NCI-H524 (cell line): ENCODE measurements at places on chromosomes 6 and 20.
A peak's percentile ranks its signal among the peaks of the same experiment; 100 is the strongest.

DNA sequence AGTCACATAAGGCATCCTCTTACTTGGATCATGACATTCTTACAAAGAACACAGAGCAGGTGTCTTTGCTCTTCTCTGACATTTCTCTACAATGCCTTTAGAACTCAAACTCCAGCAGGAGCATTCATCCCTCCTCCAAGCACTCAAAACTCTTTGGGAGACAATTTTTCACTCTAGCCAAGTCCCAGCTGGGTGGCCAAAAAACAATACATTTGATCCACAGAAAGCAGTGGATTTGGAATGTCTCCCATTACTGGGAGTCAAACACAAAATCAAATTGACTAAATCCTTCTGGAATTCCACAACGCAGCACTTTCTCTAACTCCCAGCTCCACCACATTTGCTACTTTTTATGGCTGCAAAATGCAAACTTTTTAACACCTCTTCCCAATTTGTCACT, 108.6 kb upstream of the VGLL2 start:
- no peak for DNase-seq

GRCh38 chr6:8085053-8085511, 17.3 kb downstream of the EEF1E1 start:
- DNase-seq = no peak

GRCh38 chr6:124676033-124676432, 286.2 kb upstream of the RNF217 start:
- DNase-seq = no peak

DNA sequence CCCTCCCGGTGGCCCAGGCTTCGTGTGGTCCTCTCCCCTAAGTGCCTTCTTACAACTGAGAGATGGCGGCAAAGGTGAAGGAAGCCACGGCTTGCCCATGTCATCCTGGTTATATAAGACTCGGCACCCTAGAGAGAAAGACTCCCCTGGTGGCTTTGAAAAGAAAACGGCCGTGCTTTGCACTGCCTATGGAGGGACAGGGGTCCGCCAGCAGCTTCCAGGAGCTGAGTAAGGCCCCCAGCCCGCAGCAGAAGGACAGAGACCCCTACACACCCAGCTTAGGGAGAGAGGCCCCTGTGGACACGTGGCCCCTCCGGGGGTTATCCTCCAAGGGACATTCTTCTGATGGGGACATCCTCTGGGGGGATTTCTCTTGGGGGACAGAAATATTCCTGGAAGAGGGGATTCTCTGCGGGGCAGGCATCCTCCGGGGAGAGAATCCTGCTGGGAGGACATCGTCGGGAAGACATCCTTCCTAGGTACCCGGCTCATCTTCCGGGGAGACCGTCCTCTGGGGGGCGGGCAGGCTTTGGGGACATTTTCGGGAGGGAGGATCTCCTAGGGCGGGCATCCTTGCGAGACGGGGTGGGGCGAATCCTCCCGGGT, 511 bp upstream of the OGFR start:
- no peak for DNase-seq

- peak; percentile 55 for DNase-seq
These were observed 17.5 kb downstream of the KCNQ2 start for GRCh38 chr20:63454731-63455567.

- DNase-seq = peak; percentile 27
These were observed 438.4 kb upstream of the ADGRB3 start for GRCh38 chr6:68196645-68197044.

- no peak for DNase-seq
These were observed 127.4 kb upstream of the MAP3K7 start for GRCh38 chr6:90714319-90714718.

DNA sequence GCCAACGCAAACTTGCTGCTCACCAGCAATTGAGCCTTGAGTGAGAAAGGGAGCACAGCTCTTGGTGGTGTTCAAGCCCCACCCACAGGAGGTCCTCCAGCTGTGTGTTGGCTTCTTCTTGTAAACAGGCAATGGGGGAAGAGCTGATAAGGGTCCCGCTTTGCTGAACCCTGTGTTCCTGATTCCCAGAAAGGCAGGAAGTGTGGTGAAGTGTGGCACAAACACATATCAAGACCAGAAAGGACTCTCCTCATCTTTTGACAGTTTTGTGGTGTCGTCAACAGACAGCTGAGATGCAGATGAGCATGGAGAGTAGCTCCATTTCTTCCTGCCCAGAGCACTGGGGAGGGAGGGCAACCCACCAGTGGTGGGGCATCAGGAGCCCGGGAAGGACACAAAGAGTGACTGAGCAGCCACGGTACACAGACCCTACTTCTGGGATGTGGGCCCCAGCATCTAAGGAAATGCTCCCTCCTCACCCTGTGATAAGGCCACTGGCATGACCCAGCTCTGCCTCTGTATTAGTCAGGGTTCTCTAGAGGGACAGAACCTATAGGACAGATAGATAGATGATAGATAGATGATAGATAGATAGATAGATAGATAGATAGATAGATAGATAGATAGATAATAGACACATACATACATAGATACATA, 188.9 kb upstream of the TAB2 start:
- DNase-seq = no peak

DNA sequence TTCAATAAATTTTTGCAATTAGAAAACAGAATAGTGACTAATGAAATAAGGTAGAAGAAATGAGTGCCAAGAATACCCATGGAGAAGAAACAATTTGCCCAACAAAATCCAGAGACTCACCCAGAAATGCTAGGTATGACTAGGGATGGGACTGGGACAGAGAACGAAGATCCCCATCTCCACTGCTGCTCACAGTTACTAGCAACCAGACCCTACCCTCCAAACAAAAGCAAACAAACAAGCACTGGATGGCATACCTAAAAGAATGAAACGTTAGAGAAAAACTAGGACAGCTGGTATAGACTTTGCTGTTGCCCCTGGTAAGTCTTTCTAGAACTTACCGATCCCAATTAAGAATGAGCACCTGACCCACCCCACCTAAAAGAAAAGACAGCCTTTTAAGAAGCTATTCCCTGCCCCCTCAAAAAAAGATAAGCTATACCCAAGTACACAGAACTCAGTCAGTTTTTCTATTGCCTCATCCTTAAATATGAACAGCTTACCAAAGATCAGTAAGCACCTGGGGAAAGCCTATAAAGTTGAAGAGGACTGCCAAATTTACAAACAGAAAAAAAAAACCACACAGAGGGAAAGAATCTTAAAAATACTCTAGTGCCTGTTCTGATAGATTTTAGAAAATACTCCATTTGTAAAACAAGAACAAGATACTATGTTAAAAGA, 31.7 kb downstream of the REPS1 start:
- no peak for DNase-seq

DNA sequence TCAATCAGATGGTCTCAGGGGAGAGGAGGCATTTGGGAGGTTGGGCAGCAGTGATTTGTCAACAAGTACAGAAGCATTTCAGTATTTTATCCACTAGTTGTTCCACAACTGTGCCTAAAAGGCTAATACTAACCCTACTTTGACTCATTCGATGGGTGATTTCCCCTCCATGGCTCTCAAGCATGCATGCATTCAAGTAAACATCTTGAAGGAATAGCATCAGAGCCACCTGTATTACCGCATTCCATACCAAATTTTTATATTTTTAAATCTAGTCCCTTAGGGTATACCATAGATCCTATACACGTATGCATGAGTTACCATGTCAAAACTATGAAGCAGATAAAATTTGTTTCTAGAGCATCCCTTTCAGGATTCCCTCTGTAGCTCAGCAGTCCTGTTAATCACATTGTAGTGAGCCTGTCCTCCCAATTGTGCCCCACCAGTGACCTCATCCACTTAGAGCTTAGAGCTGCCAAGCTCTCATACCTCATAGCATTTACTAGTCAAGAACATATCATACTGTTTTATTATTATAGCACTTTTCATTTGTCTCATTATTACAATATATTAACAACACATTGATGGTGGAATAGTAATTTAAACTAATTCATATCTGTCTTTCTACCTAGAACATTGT, 213.8 kb downstream of the LAMA2 start:
- no peak for DNase-seq

DNA sequence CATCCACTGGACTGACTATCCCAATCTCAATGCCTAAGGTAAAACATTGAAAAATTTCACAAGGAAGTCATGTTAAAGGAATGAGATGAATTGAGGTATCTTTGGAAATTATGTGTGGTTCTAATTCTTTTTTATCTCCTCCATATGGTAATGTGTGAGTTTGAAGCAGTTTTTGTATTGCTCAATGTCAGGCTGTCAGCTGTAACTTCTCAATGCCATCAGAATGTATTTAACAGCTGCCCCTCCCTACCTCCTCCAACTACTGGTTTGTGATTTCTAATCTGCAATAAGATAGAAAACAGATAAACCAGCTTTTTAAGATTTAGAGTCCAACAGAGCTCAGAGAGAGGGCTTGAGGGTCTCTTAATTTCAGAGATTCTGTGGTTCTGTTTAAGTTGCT, 1005.8 kb upstream of the ADGRB3 start:
- DNase-seq = no peak

GRCh38 chr20:59667981-59668515, 63.7 kb downstream of the PHACTR3 start:
- no peak for DNase-seq

DNA sequence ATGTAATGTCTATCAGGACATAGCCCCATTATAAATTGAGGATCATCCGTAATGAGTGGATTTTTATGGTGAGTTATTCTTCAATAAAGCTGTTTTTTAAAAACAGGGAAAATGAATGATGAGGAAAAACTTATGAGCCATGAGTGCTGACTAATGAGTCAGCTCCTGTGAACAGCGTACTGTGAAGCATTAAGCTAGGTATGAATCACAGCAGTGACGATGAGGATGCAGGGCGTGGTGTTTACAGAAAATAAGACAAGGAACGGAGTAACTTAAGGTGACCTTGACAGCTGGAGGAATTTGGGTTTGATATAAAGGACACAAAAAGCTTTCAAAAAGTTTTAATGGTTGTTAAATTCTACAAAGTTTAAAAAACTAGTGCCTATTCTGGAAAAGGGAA, 96.3 kb downstream of the FOXF2 start:
- DNase-seq = no peak

GRCh38 chr6:40336940-40337760, 250.0 kb downstream of the LRFN2 start:
- DNase-seq = peak; percentile 96

- no peak for DNase-seq
These were observed 661.3 kb downstream of the BCKDHB start for GRCh38 chr6:80767808-80768207.
